AG09309 (cell line): ENCODE measurements at places on chromosomes 1 and 21.

- no peak for DNase-seq
These were observed 30.4 kb downstream of the SLC30A7 start for GRCh38 chr1:100926240-100926639.

DNA sequence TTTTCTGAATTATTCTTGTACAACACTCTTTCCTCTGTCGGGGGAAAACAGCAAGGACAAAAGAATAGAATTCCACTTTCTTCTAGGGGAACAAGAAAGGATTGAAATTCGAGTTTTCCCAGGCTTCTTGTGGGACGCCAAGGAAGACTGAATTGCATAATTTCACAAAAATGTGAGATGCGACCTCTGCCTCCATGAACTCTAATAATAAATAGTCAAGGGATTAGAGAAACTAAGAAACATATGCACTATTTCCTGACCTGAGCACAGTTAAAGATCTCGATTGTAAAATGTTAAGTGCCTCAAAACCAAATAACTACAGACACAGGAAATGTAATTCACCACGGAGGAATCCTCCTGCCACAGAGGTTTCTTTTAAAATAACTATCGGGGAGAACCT lies 117.3 kb upstream of the MARK1 start:
- peak; percentile 35 for DNase-seq

- no peak for DNase-seq
These were observed at the start of gene WNT2B for GRCh38 chr1:112508278-112509004. Gene WNT2B (plus strand): TSS chr1:112508965. CDS start chr1:112509263, 298 bp downstream.

- no peak for DNase-seq
These were observed 25.6 kb downstream of the H6PD start for GRCh38 chr1:9260059-9260766.

DNA sequence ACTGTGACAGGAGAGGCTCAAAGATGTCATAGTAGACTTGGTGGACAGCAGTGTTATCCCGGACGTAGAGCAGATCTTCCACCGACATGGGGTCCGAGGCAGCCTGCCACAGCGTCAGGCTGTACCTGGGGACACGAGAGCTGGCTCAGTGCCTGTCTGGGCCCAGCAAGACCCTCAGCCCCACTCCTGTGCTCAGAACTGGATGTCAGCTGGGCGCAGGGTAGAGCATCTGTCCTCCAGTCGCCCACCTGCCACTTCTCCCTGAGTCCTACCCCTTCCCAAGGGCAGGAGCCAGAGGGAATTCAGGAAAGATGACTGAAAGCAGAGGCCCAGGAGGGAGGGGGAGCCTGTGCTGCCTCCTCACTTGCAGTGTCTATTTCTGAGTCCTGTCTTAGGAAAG lies 11.7 kb downstream of the FAM151A start:
- DNase-seq = no peak

- no peak for DNase-seq
These were observed 59.9 kb downstream of the ZBTB18 start for GRCh38 chr1:244111027-244111426.

GRCh38 chr1:43444836-43445235 lies 8.9 kb downstream of the HYI start:
- DNase-seq = no peak

DNA sequence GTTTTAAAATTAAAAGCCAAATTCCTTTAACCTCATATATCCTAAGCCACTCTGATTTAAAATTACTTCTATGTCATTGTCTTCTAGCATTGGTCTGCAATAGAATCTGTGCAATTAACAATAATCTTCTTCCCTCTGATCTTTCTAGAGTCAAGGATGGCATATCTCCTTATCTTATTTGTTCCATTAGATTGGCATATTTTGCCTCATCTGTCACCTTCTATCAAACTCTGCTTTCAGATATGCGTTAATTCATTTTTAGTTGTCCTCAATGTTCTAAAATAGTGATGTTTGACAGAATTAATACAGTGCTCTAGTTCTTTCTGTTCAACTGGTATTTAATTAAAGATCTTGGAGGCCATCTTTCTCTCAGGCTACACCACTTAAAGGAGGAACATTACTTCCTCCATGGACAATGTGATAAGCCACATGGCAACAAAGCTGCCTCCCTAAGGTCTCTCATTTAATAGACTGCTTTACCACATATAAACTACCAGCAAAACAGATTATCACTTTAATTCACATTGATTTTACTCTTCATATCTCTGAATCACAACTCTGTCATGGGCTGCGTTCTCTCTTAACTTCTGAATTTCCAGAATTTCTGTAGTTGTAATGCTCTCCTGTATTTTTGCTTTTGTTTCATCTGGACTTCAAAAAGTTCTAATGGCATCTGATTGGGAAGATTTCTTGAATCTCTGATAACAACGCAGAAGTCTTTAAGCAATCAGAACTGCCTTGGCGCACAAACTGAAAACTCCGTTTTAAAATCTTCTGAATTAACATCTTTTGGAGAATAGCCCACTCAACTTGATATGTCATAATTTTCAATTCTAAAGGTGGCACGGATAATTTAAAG lies 2.8 kb downstream of the NRIP1 start:
- DNase-seq = no peak

DNA sequence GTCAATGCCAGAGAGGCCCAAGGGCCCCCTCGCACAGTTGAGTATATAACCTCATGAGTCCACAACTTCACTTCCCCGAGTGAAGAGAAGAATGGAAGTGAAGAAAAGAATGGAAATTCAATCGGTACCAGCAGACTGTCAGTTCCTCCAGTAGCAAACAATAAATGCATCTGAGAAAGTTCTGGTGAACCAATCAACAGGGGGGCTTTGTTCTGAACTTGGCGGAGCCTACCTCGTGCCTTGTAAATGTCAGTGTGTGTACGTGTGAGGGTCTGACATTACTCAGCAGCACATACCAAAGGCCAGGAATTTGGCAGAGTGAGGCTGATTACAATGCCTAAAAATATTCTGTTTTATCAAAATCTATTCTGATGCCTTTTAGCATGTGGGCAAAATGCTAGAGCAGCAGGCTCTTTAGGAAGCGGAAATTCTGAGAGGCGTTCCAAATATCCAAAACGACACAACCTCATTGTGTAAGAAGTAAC lies 238.5 kb downstream of the LTN1 start:
- peak; percentile 97 for DNase-seq

GRCh38 chr1:169115891-169116585 lies 9.5 kb downstream of the ATP1B1 start:
- no peak for DNase-seq

DNA sequence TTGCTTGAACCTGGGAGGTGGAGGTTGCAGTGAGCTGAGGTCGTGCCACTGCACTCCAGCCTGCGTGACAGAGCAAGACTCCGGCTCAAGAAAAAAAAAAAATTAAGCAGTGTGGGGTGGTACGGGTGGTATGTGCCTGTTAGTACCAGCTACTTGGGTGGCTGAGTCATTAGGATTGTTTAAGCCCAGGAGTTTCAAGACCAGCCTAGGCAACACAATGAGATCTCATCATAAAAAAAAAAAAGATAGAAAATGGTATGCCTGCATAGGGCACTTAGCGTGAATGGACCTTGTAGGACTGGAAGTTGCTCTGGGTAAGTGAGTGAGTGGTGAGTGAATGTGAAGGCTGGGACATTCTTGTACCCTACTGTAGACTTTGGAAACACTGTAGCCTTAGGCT lies 37.0 kb downstream of the TBCE start:
- no peak for DNase-seq

- DNase-seq = no peak
These were observed 44.9 kb downstream of the MAP3K21 start for GRCh38 chr1:233372218-233373120.

DNA sequence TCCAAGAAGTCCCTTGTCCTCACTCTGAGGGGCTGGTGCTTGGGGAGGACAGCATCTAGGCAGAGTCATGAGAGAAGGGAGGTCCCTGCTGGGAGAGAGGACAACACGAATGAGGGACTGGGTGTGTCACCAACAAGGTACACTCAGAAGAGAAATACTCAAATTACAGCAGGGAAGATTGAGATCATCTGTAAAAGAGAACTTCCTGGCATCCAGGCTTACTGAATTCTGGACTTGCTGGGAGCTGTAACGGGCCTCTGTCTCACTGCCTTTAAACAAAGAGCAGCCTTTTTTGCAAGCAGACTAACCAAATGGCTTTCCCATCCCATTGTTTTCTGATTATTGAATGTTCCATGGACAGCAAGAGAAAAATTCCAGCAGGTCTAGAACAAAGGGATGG lies 195.7 kb upstream of the RAB4A start:
- no peak for DNase-seq

DNA sequence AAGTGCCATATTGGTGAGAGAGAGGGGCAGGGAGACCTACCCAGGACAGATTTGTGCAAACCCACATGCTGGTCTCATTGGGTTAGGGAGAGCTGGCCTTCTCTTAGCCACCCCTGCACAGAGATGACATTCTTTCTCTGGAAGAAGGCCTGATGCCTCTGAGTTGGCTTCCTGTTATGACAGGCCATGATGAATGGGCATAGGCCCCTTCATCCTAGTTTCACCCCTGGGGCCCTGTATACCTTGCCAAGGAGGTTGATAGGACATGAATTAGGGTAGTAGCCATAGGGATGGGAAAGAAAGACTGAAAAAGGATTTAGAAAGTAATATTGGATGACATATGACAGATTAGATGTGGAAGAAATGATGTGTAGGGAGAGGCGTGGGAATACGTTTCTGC lies 46.6 kb downstream of the TENT5C start:
- no peak for DNase-seq

- DNase-seq = peak; percentile 82
These were observed at the start of gene S100A12 for GRCh38 chr1:153375511-153375910. Gene S100A12 (minus strand): TSS chr1:153375621. CDS start chr1:153374592, 1,029 bp downstream.

DNA sequence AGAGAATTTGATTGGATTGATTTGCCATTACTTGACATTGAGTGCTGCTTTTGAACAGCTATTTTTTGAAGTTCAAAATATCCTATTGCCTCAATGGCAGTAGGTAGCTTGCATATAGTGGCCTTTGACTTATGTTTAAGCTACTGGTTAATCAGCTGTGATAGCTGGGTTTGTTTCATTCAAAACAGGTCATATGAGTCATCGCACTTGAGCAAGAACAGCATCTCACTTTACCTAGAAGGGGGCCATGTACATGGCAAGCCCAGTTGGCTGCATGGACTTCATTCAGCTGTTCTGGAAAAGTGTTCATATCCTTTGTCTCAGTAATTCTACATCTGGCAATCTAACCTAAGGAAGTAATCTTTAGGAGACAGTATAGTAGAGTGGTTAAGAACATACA lies 29.0 kb upstream of the ARID1A start:
- DNase-seq = no peak

- no peak for DNase-seq
These were observed 12.3 kb upstream of the LRRC8D start for GRCh38 chr1:89808441-89809117.

- DNase-seq = no peak
These were observed 71.9 kb downstream of the ADARB1 start for GRCh38 chr21:45146306-45146705.

- DNase-seq = no peak
These were observed 1.7 kb upstream of the GADD45A start for GRCh38 chr1:67683316-67683715.

DNA sequence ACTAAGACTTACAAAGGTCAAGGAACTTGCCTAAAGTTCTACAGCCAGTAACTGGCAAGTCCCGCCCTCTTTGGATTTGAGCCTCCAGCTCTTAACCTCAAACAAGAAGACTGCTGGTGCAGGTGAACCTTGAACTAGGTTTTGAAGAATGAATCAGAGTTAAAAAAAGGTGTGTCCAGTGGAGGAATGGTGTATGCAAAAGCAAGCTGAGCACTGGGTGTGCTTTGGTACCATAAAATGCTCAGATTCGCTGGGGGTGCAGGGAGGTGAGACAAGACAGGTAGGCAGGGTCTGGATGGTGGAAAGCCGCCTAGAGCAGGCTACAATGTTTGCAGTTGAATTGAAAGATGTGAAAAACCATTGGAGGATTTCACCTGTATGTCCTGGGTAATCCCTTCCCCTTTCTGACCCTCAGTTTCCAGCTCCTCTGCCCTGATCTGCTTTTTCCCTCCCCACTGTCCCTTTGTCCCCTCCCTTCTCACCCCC lies 39.8 kb downstream of the FOXD2 start:
- no peak for DNase-seq

DNA sequence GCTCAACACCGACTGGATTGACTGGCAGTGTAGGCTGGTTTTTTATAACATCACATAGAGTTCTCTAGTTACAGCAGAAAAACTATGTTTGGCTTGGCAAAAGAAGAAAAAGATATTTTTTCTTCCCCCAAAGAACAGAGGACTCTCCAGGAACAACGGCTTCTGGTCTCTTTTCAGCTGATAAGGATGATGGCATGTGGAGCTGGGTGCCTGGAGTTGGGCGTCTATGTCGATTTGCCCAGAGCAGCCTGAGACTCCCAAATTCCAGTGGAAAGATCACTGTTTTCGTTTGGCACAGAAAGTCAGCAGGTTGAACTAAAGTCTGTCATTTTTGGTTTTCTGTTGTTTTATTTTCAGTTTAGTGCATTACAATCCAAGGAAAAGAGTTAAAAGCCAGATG lies 91.1 kb downstream of the SMYD2 start:
- no peak for DNase-seq
